Activated gamma-delta T cell (primary cell): ENCODE measurements at places on chromosomes 5 and 9.

DNA sequence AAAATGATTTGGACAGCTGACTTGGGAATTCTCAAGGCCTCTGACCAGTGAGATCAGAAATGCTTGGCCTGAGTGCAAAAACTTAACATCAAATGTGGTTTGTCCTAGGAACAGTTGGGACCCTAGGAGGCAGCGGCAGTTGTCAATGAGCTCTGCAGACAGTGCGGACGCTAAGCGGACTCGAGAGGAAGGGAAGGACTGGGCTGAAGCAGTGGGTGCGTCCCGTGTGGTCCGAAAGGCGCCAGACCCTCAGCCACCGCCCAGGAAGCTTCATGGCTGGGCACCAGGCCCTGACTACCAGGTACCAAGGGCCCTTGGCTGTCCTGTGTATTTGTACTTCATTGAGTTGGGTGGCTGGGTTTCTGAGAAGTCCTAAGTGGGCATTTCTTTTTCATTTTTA is 43.7 kb upstream of the POMT1 start:
- no peak for DNase-seq

DNA sequence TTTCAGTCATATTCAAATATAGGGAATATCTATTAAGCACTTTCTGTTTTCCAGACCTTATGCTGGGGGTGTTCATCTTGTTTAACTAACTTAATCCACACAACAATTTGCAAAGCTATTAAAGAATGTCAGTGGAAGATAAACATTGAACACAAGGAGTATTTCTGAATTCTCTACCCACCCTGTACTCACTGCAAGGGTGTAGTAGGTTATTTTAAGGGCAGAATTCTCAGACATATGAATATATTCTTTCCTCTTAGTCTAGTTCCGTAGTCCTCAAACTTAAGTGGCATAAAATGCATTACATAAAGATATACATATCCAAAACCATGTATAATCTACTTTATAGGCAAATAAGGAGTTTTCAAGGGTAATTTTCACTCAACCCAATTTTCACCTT is 19.9 kb upstream of the CHSY3 start:
- no peak for DNase-seq

GRCh38 chr5:111223787-111224560 is at the start of gene CAMK4:
Gene CAMK4 (plus strand): TSS chr5:111224384. CDS start chr5:111224484, 100 bp downstream.
- peak; percentile 71 for DNase-seq

GRCh38 chr5:77629509-77630113 is 8.9 kb downstream of the OTP start:
- DNase-seq = no peak

DNA sequence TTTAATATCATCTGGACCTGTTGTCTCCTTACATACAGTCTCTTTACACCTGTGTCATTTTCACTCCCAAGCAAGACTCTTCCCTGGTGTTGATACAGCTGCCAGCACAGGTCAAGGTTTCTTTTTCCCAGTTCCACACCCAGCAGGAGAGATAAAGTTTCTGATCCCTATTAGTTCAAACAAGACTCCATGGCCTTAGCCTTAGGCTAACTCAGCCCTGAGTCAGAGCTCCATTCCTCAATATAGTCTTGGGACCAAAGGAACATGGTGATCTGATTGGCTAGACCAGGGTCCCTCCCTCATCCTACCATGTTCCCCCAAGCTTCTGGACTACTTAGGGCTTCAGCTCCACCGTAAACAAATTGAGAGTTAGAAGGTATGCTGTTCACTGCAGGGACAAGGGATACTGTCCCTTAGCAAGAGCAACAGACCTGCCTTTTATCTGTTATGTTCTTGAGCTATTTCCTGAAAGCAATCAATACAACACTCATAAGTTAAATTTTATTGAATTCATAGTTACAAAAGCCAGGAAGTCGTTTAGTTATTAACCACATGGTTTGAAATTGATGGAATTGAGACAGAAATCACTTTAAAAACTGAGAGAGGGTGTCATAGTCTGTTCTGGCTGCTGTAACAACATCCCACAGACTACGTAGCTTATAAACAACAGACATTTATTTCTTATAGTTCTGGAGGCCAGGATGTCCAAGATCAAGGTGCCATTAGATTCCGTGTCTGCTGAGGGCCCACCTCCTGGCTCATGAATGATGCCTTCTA is 20.5 kb downstream of the SLC1A1 start:
- DNase-seq = no peak

DNA sequence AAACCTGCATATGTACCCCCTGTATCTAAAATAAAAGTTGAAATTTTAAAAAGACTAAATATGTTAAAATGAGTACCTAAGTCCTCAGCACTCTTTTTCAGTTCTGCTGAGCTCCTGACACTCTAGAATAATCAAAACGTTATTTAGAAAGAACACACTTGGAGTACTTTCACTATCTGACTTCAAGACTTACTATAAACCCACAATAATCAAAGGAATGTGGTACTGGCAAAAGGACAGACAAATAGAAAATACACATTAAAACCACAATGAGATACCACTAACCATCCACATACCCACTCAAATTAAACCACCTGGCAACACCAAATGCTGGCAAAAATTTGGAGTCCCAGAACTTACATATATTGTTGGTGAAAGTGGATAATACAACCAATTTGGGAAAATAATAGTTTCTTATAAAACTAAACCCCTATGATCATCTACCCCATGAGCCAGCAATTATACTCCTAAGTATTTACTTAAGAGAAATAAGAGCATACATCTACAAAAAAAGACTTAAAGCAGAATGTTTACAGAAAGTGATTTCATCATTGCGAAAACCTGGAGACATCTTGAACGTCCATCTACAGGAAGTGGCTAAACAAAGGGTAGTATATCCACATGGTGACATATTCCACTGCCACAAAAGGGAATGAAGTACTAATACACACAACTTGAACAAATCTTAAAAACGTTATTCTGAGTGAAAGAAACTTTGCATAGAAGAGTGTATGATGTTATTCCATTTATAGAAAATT is 12.8 kb upstream of the PRSS3 start:
- DNase-seq = no peak

DNA sequence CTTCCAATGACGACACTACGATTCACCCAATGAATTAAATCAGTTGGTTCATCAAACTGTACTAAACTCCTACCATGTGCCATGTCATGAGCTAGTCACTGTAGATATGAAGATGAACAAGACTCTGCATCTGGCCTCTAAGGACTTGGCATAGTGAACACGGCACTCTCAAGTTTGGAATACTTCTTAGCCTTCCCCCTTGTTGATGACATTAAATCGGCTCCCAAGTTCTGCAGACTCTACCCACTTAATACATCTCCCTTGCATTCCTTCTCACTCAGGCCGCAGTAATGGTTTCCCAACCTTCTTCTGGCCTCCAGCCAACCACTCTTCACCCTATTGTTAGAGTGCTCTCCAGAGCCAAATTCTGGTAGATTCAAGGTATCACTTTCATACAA is 184.7 kb downstream of the MAPKAP1 start:
- DNase-seq = no peak

DNA sequence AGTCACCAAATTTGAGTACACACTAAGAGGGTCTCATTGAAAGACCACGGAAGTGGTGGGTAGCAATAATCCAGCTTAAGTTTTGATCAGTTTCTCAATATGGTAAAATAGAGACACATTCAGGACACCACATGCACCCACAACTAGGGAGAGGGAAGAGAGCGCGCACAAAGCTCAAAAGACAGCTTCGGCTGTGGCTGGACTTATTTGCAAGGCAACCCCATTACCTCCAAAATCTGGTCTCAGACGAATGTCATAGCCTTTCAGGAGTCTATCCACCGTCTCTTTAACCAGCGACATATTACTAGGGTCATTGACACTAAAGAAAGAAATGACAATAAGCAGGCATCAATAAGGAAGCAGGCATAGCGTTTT is 443 bp downstream of the GABRB2 start:
- DNase-seq = no peak

DNA sequence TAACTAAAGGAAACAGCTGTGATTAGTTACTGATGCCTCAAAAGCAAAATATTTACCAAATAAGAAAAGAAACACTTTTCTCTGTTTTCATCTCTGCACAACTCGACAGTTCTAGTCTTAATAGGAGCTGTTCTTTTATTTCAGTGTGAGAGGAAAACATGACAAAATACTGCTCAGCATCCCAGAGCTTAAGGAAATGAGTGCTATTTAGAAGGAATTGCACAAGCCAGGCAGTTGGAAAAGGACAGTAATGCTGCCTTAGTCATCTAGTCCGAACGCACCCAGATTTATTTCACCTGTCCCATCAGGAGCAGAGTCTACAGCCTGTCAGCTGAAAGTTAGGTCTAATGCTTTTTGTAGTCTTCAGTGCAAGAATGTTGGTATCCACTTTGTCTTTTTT is 12.3 kb downstream of the ZCCHC9 start:
- DNase-seq = no peak

DNA sequence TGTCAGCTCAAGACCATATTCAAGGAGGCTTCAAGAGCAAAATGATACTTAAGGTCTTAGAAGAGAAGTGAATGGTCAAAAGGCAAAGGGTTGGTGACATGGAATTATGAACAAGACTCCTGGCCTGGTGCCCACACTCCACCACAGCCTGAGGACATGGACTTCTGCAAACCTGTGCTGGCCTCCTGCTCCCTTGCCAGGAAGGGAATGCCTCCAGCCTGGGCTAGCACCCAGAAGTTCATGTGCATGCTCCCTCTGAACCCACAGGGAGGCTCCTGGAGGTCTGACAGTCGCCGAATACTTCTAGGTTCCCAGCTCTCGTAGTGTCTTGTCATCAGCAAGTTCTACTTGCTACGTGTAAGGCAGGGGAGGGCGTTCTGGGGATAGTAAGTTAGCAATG is 156.7 kb downstream of the FSTL4 start:
- DNase-seq = no peak

DNA sequence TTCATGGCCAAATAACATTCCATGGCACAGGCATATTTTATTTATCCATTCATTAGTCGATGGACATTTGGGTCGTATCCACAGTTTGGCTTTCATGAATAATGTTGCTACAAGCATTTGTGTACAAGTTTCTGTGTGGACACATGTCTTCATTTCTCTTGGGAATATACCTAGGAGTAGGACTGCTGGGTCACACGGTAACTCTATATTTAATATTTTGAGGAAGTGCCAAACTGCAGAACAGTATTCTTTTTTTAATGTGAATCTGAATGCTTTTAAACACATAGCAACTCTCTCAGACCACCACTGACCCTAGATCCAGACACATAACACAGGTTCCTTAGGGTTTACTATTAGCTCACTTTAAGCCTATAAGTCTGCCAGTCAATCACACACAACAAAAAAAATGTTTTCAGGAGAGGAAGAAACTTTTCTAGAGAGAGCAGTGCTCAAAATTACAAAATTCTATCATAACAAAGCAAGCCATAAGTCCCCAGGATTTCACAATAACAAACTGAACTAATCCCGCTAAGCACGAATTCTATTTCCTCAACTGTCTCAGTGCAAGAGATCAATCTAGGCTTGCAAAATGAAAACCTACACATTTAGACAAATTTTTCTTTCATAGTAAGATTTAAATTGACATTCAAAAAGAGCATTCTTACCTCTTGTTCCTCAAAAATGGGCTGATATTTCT is 41.8 kb upstream of the GABBR2 start:
- no peak for DNase-seq

DNA sequence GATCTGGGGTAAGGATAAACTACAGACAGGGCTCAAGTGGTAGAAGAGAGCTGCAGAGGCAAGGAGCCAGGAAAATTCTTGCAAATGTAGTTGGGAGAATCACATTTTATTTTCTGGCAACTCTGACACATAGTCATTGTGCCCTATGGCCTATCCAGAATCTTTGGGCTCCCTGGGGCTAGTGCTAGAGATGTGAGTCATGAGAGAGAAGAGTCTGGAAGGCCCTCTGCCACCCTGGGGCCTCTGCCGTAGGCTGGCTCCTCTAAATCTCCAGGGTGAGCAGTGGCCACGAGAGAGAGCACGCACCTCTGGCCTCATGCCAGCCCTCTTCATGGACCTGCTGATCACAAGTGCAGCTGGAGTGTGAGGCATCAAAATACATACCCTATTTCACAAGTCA is 74.3 kb upstream of the SSBP2 start:
- no peak for DNase-seq

DNA sequence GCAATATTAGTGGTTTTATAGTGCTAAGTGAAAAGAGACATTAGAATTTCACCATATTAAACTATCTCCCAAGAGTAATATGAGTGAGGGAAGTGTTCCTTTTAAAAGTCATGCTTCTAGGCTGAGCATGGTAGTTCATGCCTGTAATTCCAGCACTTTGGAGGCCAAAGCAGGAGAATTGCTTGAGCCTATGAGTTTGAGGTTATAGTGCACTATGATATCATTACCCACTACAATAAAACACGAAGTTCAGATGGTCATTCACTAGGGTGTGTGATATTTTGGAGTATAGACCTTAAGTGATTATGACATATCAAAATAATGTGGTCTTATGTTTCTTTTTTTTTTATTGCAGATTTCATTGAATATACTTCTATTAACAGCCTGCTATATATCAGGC is 6.7 kb downstream of the KIF2A start:
- no peak for DNase-seq

- DNase-seq = no peak
These were observed 80.7 kb upstream of the TNFAIP8 start for GRCh38 chr5:119275146-119275545.

DNA sequence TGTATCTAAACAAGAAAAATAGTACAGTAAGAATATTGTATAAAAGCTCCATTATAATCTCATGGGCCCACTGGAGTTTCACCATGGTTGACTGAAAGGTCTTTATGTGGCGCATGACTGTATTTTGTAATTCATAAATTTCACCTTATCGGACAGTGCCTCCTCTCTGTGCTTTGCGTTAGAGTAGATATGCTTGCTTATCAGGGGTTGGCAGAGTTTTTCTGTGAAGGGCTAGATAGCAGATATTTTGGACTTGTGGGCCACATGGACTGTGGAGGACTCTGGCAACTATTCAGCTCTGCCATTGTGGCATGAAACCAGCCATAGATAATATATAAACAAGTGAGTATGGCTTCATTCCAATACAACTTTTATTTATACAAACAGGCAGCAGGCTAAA is 23.2 kb downstream of the GAPVD1 start:
- DNase-seq = no peak

DNA sequence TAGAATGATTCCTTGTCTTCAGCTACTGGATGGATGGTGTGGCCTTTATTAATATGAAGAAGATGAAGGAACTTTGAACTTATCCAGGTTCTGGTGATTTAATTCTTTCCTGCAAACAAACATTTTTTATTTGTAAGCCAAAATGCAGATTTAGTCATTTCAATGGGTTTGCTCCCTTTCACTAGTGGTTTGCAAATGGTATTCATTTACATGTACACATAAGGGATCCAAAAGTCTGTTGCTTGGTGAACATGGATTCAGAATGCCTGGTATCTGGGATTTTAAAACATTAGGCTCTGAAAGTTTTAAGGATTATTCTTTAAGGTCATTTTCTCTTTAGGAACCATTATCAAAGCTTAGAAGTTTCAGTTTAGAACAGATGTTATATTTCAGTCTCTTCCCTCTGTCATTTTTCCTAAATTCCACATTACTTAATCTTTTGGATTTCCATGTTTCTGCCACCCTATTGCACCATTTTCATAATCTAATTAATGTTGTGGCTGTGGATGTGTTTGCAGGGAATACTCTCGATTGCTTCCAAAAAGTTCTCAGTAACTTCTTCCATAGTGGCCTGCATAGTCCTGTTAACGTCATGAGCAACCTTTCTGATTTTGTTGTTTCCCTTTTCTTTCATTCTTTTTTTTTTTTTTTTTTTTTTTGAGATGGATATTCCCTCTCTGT is 10.1 kb downstream of the TTC1 start:
- DNase-seq = no peak

GRCh38 chr9:112711050-112711689 is 6.7 kb downstream of the INIP start:
- no peak for DNase-seq
